Iris pigment epithelial cell (primary cell): ENCODE measurements at places on chromosomes 6 and 20.

GRCh38 chr6:38393986-38394385 lies 245.7 kb downstream of the BTBD9 start:
- no peak for DNase-seq

GRCh38 chr6:51778666-51779065 lies 308.7 kb downstream of the PKHD1 start:
- DNase-seq, result no peak

DNA sequence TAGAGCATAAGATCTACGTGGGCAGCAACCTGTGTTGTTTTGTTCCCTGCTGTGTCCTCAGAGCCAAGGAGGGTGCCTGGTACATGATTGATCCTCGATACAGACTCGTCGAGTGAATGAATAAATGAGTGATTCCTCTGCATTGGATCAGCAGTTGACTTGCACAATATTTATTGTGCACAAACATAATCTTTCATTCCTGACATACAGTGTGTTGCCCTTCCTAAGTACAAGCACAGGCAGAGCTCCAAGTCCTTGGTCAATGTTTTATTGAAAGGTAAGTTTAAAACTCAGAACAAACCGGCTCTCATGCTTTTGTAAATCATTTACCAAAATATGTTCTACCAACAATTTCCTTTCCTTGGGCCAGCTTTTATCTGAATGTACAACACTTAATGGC lies 57.4 kb downstream of the STMND1 start:
- DNase-seq, result no peak

GRCh38 chr6:95093154-95093553 lies 484.2 kb upstream of the MANEA start:
- DNase-seq, result peak; percentile 34

DNA sequence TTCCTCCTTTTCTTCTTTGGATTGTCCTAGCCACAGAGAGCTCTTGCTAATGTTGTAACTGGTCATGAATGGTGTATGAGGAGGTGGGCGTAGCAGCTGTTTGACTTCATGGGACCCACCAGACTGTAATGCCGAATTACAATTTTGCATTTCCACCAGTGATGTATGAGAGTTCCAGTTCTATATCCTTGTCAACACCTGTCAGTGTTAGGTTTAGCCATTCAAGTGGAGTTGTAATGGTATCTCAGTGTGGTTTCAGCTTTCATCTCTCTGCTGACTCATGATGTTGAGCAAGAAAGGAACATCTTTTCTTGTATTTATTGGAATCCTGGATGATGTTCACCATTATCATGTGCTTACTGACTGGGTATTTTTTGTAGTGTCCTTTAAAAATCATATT lies 5.1 kb downstream of the IGF2R start:
- DNase-seq, result peak; percentile 94

DNA sequence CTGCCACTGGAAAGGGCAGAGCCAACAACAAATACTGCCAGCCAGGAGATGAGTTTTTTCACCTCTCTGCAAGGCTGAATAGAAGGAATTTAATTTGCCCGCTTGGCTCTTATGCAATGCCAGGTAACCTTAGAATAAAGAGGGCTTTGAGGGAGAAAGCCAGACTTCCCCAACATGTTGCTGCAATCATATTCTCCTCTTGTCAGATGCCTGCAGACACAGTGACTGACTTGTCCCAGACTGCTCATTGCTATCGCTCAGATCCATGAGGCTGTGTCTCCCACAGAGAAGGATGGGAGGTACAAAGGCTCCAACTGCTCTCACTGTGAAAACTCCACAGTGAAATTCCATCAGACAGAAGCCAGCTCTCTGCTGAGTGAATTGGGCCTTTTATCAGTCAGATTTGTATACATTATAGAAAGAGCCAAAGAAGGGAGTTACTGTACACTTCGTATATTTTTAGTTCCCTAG lies 517.0 kb upstream of the ID4 start:
- DNase-seq, result no peak
